ENCODE measurements at places on chromosomes 2 and 18.

- no peak for DNase-seq
Observed at GRCh38 chr2:118634876-118635275, 212.6 kb downstream of the EN1 start.

DNA sequence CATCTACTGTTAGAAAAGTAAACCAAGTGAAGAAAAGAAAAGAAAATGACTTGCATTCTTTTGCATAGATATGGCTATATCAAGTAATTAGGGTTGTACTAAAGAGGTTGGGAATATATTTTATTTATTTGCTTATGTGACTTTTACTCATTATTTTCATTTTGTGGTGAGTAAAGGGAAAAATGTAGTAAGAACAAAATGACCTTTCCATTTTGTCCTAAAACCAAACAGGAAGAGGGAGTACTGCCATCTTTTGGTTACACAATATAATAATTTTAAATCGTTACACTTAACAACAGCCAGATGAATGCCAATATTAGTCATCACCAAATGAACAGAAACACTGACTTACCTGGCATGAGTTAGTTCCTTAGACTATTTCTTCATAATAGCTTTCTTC, 47.3 kb upstream of the NDUFV2 start:
- no peak for DNase-seq

DNA sequence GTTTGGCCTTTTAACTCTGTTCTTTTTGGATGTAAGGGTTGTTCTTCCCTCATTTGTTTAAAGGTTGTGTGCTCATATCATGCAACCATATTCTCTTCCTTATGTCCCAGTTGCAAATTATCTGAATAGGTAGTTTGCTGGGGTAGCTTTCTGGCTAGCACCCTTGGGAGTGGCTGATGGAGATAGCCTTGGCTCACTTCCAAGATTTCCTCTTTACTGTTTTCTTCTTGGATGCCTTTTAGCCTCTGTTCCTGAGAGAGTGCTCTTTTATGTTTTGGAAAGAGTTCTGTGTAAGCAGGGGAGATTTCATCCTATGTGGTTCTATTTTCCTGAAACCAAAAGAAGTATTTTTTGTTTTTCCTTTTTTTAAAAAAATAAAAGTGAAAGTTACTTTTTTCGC, 25.4 kb downstream of the USP14 start:
- DNase-seq, result no peak

GRCh38 chr2:45220227-45220626, 211.0 kb upstream of the SIX2 start:
- DNase-seq, result no peak
